GM19239 (cell line): ENCODE measurements at places on chromosomes 4 and X.

- DNase-seq: no peak
These were observed 82.3 kb downstream of the ARHGAP24 start for GRCh38 chr4:85557016-85557901.

GRCh38 chrX:43595931-43596330, 60.2 kb upstream of the MAOA start:
- DNase-seq: no peak

DNA sequence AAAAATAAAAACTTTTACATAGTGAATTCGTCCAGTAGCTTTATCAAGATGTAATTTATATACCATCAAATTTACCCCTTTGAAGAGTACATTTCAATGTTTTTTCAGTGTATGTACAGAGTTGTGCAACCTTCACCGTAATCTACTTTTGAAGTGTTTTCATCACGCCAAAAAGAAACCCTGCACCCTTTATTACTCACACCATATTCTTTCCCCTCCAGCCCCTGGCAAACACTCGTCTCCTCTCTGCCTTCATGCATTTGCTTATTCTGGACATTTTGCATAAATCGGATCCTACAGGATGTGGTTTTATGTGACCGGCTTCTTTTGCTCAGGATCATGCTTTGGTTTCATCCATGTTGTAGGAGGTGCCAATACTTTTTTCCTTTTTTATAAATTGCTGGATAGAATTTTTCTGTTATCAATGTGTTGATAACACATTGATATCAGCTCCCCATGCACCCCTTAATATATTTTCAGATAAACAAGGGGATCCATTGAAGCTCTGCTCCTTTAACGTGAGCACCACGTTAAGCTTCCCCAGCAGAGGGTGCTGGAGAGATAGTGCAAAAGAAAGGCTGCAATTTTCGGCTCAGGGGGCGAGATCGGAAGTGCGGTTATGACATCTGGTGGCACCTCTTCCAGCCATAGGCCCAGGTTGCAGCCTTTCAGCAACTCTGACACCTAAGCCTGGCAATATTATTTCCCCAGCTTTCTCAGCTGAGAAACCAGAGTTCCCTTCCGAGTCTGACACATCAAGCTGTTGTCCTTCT, 100.1 kb upstream of the VCX3B start:
- DNase-seq: no peak

- no peak for DNase-seq
These were observed 78.1 kb upstream of the TRIM2 start for GRCh38 chr4:153126137-153126536.

- DNase-seq: no peak
These were observed 527.3 kb downstream of the GABRG1 start for GRCh38 chr4:45596379-45597101.

DNA sequence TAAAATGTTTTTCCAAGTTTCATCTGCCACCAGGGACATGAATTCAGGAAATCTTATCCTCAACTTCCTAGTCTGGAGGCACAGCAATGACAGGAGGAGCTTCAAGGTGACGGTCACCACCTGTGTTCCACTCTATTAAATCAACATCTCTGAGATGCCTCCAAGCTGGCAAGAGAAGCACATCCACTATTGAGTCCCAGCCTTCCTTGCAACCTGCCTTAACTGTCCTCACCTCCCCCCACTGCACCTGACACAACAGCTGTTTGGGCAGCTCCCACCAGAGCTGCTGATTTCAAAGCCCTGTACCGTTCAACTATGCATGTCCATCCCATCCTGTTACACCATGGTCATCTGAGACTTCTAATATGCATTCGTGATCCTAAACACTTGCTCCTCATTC, 123.4 kb downstream of the COL25A1 start:
- DNase-seq: no peak

DNA sequence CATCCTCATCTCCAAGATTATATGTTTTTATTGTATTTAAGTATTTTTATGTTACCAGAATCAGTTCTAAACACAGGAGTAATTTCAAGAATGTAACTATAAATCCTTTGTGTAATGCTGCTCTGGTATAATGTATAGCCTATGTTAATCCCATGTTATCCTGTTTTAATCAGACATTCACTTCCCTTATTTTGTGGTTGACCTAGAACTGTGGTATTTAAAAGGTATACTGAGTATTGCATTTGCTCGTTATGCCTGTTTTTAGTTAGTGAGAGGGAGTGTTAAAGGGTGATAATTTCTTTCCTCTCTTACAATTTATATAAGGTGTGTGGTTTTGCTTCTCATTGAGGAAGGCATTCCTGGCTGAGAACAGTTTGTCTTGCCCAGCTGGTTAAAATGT, 26.2 kb downstream of the MTM1 start:
- DNase-seq: no peak

- no peak for DNase-seq
These were observed 29.3 kb downstream of the DAPP1 start for GRCh38 chr4:99845708-99846469.

DNA sequence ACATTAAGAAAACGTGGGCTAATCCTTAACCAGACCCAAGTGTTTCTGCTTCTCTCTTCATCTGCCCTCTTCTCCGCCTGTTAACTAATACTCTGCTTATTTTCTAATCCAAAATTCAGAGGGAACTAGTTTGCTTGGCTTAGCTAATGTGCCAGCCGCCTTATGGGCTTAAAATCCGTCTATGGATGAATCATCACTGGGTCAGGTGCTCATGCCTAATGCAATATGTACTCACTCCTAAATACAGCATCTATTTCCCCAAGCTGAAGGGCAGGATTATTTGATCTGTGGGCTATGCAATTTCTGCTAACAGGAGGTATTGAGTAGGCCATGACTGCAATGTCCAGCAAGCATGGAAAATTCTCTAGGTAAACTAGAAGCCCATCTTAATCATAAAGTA, 12.4 kb downstream of the DYNLT3 start:
- no peak for DNase-seq

DNA sequence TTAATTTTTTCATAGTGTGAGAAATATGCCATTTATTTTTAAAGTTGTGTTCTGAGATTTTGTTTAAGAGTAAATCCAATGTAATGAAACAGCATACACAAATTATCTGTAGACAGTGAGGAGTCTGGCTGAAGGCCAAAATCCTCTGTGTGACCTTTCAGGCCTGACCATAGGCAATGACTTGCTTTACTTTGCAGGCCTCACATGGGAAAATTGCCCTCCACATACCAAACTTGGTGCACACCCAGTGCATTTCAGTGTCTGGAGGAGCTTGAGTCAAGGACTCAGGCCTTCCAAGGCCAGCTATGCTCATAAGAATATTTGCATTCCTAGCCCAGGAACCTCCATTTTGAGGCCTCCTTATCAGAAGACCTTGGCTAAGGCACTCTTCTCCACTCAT, 430.1 kb downstream of the GABRG1 start:
- DNase-seq: no peak

GRCh38 chr4:42048394-42048793, 58.1 kb downstream of the SLC30A9 start:
- DNase-seq: no peak

DNA sequence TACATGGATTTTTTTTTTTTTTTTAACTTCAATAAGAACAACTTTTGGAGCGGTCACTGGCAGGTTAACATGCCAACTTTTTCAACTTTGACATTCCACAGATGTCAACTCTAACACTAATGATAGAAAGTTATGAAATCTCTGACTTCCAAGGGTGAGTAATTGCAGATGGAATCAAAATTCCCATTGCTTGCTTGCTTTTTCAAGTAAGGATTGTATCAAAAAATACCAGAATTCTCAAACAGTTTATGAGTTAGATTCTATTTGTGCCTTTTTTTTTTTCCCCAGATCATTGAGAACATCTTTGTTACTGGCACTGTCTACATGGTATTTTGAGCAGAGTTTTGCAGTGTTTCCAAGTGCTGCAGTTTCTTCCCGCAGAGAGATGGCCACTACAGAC, 50.3 kb upstream of the OTUD4 start:
- no peak for DNase-seq

DNA sequence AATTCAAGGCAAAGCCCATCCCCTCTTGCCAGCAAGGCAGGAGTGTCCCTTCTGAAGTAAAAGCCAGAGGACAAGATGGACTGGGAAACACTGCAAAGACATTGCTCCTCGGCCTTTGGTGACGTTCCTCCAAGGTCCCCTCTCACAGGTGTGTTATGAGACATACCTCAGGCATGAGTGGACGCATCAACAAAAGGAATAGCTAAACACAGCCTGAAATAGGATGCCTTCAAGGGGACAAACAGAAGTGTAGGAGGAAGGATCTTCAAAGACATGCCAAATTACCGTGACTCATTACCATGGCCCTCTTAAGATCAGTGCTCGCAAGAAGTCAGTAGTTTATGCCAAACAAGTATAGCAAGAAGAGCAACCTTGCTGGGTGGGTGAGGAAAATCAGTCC, 6.0 kb upstream of the IDS start:
- DNase-seq: no peak

- no peak for DNase-seq
These were observed 1467.2 kb downstream of the RPA4 start for GRCh38 chrX:98350940-98351339.

DNA sequence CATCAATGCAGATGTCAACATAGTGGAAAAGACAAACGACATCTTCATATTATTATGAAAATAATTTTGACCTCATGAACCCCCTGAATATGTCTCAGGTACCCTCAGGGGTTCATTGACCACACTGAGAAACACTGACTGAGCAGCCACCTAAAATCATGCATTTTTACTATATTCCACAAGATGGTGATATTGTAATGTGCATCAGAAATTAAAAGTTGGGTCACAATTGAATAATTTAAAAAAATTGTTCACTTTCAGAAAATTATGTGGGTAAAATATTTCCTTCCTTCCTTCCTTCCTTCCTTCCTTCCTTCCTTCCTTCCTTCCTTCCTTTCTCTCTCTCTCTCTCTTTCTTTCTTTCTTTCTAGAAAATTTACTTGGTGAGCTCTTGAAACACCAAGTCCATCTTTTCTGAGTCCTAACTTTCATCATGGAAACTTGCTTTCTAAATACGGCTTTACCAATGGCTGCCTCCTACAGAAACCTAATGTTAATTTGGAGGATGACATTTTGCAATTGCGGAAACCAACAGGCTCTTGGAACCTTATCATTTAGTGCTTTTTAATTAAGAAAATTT, 103.6 kb downstream of the RTL3 start:
- no peak for DNase-seq

DNA sequence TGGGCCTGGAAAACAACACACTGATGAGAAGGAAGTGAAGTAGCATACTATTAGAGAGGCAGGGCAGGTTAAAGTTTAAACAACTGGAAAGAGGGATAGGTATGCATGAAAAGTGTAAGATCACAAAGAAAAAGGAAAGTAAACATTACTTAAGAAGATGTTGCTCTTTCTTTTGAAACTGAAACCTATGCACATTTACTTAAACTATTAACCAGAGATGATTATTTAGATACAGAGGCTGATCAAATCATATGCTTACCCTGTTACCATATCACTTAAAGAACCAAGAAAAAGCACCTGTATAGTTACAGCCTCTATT, 37.8 kb downstream of the NAP1L5 start:
- DNase-seq: no peak

DNA sequence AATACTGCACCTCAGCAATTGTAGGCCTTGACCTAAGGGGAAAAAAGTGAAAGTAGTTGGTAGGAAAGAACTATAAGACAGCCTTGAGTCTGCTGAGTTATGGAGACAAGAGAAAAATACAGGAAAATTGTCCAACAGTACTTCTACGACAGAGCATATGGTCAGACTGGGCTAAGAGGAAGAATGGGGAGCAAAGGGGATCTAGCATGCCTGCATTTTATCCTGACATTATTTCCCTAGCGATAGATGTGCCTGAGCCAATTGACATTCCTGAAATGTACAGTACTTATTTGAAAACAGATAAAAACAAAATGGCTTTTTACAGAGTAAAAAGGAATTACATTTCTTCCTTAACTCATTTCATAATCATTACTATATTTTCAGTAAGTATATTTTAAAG, 22.2 kb downstream of the GUCY1A1 start:
- no peak for DNase-seq

- DNase-seq: no peak
These were observed 52.3 kb upstream of the TRPC5OS start for GRCh38 chrX:111823703-111824102.

GRCh38 chrX:39969099-39969818, 128.5 kb downstream of the BCOR start:
- no peak for DNase-seq

- no peak for DNase-seq
These were observed 99.8 kb downstream of the KLHL8 start for GRCh38 chr4:87120411-87121162.

GRCh38 chr4:98179951-98180350, 36.7 kb upstream of the STPG2 start:
- no peak for DNase-seq

- no peak for DNase-seq
These were observed 28.7 kb downstream of the EFHC2 start for GRCh38 chrX:44314808-44315207.

- no peak for DNase-seq
These were observed 375.5 kb downstream of the NAF1 start for GRCh38 chr4:162791226-162791625.

DNA sequence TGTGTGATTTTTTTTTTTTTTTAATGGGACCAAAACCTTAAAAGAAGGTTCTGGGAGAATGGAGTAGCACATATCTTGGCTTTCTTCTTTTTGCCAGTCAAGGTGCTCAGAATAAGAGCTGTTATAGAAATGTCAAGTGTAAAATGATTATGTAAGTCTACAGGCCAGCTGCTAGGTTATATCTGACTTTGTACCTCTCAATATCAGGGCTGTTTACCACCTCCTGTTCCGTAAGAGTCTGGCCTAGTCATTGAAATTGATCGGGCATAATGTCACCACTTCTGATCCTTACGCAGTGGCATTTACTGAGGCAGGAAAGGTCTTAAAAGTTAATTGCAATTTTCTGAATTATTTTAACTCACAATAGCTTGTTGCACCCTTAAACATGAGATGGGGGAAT, 41.1 kb downstream of the LIMCH1 start:
- DNase-seq: no peak

GRCh38 chrX:3290561-3290960, 55.9 kb downstream of the MXRA5 start:
- DNase-seq: no peak

DNA sequence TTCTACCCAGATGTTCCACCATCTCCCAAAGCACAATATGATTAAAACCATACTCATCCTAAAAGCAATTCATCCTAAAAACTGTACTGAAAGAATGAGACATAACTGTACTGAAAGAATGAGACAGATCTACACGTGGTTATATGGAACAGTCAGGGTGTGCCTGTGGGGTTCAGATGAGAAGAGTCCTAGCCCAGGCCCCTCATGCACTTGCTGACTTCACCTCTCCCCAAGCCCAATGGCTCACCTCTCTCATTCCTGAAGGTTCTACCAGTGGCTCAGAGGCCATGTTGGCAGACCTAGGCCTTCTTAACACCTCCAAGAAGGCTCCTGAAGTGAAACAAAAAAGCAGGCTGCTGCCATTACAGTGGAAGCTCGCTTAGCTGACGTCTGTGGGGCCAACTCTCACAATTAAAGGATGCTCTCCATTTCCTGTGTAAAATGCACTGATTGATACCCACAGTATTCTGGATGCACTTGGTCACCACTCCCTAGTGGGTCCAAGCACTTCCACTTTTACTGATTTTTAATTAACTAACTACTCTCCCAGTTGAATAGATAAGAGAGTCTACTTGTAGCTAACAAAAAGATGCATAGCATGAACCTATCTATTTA, 3.8 kb downstream of the PLAC1 start:
- no peak for DNase-seq
